ENCODE measurements at places on chromosomes 7 and 10.

DNA sequence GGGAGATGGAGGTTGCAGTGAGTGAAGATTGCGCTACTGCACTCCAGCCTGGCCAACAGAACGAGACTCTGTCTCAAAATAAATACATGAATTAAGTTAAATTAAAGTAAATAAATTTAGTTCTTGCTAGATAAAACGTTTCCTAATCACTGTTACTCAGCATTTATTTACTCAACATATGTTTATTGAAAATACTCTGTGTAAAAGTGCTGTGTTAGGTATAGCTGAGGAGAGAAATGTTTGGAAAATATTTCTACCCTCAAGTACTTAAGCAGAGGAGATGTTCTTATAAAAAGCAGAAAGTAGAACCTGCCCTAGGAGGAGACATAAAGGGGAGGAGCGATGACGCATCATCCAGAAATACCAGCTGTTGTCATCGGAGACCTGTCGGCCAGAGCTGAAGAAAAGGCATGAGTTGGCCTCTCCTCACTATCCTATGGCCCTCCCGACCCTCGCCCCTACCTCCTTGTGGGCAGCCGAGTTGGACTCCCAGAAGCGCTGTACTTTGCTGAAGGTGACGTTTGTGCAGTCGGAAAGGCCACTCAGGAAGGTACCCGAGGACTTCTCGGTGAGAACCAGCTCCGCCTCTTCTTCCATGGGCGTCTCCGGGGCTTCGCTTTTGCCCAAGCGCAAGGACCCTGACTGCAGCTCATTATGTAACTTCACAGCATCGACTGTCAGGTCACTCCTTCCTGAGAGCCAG lies 1.1 kb downstream of the RRP12 start:
- DNase-seq, result no peak

- no peak for DNase-seq
Observed at GRCh38 chr7:21041666-21042065, 255.0 kb upstream of the SP8 start.

DNA sequence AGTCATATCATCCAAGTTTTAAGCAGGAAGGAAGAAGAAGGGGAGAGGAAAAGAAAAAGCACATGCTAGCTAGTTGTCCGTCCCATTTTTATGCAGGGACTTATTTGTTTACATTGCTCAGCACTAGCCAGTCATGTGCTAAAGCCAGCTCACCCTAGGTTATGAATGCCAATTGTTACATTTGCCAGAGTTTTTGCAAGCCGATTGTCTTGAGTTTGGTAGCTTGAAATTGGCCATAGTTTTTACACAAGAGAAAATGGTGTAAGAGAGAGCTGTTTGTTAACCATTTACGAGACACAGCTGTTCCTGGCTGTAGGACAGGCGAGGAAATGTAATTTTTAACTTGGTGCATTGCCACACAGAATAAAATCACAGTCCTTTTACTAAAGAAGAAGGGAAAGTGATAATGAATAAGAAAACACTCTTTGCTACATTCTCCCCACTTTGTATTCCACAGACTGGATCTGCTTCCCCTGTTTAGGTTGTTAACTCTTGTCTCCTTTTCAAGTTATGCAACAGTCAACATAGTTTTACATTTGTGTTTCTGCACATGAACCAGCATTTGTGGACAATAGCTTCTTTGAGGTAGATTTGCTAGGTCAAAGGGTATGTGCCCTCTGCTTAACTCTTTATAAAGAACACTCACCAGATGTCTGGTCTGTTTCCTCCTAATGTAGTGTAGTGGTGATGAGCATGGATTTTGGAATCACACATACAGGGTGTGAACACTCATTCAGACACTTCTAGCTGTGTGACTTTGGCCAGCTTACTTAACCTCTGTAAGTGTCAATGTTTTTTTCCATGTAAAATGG lies 357.2 kb downstream of the LRMDA start:
- no peak for DNase-seq

DNA sequence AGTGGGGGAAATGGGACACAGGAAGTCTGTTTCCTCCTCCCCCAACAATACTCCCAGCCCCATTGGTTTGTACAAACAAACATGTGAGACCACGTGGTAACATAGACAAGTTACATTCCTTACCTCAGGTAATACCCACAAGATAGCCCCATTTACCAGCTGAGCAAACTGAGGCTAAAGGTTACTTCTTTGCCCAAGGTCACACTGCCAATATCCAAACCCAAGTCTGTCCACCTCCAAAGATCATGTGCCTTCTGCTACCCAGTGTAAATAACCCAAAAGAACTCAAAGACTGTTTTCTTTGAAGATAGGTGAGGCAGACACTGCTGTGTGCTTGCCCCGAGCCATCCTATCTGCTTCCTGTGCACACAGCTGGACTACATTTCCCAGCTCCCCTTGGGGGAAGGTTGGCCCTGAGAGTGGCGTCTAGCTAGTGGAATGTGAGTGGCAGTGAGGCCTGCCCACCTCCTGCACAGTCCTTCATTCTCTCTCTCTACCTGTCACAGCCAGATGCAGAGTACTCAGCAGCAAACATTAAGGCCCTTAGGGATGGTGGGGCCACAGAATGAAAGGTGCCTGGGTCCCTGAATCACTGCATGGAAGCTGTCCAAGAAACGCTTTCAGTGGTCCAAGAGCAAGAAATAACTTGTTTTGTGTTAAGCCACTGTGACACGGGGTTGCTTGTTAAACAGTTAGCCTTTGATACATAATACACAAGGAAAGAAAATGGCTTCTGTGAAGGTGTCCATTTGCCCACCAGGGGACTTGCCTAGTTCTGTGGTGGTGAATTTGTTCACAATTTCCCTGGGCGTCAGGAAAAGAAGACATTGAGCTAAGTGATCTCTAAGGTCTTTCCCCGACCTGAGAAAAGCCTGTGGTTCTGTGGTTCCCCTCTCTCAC lies 257.7 kb upstream of the NFE2L3 start:
- no peak for DNase-seq

- no peak for DNase-seq
Observed at GRCh38 chr7:18458830-18459229, 36.7 kb upstream of the HDAC9 start.

GRCh38 chr10:71234970-71235685 lies 22.8 kb downstream of the UNC5B start:
- no peak for DNase-seq

DNA sequence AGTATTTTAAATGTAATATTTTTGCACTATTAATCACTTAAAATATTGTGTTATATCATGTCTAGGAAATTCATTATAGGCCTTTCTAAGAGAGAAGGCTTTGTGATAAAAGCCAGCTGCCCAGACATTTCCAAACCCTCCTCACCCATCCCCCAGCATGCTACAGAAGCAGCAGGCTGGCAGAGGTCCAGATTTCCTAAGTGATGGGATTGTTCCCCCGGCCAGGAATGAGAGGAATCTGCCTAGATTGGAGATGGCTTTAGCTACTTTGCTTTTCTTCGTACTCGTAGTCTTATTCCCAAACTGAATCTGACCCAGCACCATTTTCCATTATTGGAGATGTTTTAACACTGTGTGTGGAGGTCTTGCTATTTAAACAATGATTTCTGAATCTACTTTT lies 29.4 kb downstream of the CDK14 start:
- DNase-seq, result no peak

GRCh38 chr10:33129141-33129995 lies 171.3 kb upstream of the ITGB1 start:
- DNase-seq, result no peak

DNA sequence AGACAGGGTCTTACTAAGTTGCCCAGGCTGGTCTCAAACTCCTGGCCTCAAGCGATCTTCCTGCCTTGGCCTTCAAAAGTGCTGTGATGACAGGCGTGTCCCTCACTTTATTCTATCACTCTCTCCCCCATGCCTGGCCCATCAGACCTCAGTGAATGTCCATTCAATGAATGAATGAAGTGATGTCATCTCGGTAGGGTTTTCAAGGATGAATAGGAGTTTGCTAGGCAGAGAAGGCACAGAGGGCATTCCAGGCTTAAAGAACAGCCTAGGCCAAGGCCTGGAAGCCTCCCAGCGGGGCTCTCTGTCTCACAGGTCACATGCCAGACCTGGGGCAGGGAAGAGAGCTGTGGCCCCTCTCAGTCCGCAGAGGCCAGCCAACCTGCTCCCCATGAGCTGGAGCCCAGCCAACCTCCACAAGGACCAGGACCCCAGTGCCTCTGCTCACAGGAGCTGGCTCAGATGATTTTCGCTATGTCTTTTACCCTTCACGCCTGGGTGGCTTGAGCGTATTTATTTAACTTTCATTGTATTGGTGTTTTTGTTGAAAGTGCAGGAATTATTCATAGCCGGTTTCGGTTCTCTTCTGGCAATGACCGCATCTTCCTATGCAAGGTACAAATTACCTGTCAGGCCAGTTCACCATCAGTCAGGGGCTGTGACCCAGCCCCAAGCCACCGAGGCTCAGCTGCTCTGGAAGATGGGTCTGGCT lies 11.8 kb upstream of the TNRC18 start:
- no peak for DNase-seq

DNA sequence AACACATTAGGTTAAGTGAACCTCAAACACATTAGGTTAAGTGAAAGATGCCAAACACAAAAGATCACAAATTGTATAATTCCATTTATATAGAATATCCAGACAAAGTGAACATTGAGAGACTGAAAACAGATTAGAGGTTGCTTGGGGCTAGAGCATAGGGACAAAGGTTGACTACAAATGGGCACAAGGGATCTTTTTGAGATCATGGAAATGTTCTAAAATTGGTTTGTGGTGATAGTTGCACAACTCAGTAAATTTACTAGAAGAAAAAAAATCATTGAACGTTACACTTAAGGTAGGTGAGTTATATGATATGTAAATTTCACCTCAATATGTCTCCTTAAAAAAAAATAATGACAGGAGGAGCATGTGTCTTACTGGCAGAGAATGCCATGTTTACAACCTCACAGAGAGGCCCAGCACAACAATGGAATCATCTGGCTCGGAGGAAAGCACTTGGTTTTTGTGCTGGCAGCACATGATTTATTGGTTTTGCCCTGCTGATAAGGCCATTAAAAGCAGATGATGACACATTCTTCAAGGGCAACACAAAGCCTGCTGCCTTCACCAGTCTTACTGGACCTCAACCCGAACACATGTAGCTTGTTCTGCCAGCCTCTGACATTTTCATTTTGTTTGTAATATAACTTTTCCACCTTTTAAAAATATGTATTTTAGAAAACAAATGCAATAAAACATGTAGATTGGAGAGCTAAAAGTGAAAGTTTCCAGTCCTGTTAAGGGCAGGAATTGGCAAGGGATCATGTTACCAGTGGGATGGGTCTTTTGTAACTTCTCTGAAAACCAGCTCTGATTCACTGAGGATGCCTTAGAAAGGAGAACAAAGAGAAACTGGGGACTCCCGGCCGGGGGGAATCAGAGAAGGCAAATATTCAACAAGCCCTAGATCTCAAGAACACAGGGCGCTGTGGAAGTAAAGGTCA lies 11.9 kb upstream of the LMOD2 start:
- no peak for DNase-seq

DNA sequence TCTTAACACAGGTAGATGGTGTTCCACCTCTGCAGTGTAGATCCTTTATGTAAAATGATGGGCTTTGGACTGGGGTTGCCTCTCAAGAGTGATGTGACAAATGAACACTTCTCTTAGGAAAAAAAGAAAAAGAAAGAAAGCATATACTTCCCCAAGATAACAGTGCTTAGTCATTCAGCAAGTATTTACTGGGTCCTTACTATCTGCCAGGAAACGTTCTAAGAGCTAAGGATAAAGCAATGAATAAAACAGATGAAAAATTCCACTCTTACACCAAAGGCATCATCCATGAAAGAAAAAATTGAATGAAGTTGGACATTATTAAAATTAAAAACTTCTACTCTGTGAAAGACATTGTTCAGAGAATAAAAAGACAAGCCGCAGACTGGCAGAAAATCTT lies 177.3 kb downstream of the C7orf25 start:
- DNase-seq, result no peak

DNA sequence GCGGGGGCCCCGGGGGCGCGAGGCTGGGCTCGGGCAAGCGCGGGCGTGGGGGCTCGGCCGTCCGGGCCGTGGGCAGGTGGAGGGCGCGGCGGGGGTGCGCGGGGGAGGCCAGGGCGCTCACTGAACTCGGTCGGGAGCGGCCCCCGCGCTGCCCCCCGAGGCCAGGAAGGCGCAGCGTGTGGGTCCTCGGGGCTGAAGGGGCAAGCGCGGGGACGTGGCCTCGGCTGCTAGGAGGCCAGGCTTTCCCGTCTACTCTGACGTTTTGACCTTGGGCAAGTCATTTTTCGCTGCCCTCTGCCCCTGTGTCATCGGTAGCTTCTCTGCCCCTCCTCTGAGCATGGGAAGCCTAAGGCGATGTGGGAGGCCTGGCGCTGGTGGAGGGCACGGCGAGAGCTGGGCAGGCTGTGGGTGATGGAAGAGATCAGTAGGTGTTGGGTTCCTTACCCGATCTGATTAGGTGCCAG lies 441 bp downstream of the FBH1 start:
- no peak for DNase-seq

DNA sequence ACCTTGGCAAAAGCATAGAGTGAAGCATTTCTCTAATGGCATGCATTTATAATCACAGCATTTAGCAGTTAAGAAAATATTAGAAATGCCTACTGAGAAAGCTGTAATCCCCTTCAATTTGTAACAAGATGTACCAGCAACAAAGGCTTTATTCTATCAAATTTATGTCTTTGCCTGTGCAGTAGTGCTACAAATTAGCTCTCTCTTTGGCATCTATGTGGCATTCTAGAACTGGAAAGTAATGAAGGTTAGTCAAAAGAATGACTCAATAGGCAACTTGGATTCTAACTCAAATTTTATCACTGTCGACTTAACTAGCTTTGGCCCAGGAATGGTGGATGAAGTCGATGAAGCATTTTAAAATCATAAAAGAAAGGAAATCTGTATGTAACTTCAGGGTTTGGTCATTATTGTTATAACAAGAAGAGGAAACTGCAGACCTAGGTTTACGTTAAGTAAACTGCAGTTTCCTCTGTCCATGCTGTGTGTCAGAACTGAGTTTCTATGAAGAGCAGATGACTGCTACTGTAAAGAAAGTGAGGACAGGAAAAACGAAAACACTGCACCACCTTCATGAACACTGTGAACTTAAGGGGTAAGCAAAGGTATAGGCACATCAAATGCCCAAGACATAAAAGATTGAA lies 140.0 kb downstream of the RAPGEF5 start:
- no peak for DNase-seq

DNA sequence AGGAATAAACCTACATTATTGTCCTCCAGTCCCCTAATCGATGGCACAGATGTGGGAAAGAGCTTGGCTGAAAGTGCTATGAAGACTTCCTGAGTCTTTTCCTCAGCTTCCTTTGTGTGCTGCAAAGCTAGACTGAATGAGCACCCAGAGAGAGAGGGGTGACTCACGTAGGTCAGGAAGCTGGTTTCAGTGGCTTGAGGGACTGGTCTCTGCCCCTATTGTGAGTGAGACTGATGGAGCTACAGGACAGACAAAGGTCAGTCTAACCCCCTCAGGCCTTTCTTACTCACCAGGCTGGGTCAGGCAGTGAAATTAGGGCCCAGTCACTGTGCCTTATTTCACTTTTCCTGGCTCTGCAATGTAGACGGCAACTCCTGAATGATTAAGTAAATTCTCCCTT lies 171.1 kb upstream of the GRB10 start:
- no peak for DNase-seq

GRCh38 chr10:116836902-116837523 lies 12.3 kb upstream of the ENO4 start:
- DNase-seq, result no peak
